ENCODE measurements at places on chromosomes 12 and 14.

DNA sequence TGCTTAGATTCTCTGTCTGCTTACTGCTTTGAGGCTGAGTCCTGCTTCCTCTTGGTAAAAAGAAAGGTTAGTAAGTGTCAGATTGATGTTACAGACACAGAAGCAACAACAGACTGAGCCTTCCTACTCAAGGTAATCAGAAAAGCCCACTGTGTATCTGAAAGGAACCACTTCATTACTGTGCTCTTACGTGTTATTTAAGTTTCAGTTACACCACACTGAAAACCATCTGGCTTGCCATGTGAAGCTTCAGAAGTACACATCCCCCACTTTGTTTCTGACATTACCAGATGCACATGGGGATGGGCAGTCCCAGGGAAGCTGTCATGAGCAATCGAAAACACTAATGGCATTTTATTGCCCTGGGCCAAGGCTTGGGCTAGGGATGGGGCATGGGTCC is 1290.1 kb downstream of the AACS start:
- DNase-seq: no peak

GRCh38 chr12:97595426-97595831 is 132.8 kb downstream of the RMST start:
- DNase-seq: peak; percentile 62

- no peak for DNase-seq
These were observed 14.8 kb upstream of the SH2B3 start for GRCh38 chr12:111390910-111391309.

DNA sequence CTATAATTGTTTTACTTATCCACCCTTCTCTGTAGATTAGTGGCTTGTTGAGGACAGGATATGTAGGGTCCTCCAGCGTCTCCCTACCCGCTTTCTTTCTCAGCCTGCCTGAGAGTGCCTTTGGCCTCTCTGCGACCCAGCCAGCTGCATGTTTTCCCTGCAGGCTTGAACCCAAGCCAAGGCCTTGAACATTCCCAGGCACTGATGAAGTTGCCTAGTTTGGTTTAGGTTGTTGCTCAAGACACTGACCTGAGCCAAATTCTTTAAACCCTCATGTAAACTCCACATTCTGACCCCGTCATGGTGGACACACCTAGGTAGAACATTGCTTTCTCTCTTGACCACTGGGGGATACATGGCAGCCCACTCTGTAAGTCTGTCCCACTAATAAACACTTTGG is 33.4 kb upstream of the TXNRD1 start:
- DNase-seq: no peak

- DNase-seq: no peak
These were observed 1.5 kb downstream of the TMEM132C start for GRCh38 chr12:128268379-128268995.

GRCh38 chr14:99568567-99569560 is 35.1 kb downstream of the CCDC85C start:
- DNase-seq: peak; percentile 25

GRCh38 chr12:26896913-26897312 is 40.9 kb downstream of the INTS13 start:
- DNase-seq: no peak

DNA sequence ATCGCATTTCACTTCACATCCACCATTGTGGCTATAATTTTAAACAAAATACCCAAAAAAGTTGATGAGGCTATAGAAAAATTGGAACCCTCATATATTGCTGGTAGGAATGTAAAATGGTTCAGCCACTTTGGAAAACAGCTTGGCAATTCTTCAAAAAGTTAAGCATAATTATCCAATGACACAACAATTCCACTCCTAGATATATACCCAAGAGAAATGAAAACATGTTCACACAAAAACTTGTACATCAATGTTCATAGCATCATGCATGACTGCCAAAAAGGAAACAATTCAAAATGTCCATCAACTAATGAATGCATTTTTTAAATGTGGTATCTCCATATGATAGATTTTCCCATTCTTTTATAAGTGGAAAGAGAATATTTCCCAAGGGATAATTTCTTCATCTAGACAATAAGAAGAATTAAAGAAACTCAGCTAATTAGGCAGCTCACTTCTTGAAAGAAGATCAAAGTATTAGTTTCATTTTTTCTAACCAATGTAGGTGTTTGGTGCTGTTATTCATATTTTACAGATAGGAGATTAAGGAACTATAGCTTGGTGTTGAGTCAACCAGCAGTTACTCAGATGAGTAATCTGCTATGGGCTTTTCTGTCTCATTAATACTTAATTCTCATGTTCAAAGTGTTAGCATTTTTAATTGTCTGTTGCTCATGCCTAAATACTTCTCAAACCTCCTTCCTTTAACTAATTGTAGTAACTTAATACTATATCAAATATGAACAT is 32.8 kb downstream of the YEATS4 start:
- DNase-seq: no peak

DNA sequence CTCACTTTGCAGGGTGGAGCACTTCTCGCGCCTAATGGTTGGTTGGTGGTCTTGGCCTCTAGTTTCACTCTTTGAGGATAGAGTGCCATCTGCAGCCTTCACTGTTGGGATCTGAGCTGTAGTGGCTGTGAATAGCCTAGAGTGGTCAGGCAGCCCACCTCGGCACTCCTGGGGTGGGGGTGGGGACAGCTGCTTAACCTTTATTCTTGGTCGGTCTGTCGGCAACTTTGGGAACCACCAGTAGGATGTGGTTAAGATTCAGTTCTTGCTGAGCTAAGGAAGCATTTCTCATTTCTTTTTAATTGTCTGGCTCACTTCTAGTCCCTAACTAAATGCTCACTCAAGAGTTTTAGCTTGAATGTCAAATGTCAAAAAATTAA is 21.1 kb downstream of the TMBIM6 start:
- DNase-seq: no peak

- no peak for DNase-seq
These were observed at the start of gene RDH16 for GRCh38 chr12:56957229-56958052. Gene RDH16 (minus strand): TSS chr12:56957608. CDS start chr12:56957462, 146 bp downstream.

DNA sequence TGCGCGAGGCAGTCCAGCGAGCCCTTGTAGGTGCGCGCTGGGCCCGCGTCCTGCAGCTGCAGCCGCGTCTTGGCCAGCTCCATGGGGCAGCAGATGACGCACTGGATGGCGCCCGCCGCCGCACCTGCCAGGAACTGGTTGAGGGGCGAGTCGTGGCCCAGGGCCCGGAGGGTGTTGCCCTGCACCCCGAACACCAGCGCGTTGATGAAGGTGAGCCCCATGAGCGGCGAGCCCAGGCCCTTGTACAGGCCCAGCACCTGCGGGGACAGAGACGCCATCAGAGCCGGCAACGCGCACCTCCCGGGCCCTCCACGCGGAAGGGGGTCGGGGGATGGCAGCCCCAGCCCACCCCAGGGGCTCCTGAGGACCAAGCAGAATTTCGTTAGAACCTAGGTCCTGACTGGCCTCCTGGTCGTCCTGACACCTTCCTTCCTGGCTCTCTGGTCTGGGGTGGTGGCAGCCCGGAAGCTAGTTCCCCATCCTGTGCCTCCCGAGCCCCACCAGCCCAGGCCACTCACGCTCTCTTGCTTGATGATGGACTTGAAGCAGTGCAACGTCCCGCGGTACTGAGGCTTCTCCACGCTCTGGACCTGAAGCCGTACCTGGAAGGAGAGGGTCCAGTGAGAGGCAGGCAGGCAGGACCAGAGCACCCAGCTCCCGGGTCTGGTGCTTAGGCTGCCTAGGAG is 13.3 kb downstream of the SLC25A29 start:
- DNase-seq: no peak

GRCh38 chr12:11204173-11204572 is 17.4 kb upstream of the TAS2R42 start:
- DNase-seq: no peak

DNA sequence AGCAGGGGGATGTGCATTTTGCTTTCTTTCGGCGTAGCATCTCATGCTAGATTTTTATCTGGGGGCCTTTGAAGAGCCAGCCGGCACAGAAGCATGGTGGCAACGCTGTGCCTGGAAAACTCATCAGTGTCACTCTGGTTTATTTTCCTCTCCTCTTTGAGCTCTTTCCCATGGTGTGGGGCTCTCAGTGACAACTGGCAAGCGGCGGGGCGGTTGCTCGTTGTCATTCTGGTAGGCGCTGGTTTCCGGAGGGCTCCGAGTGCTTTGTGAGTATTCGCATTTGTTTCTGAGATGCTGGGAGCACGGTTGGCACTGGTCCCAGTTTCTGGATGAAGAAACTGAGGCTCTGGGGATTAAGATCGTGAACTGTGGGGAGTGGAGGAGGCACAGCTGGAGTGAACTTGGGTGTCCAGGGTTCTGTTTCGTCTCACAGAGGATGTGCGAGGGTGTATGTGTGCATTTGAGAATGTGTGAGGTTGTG is 23.3 kb downstream of the TPCN1 start:
- DNase-seq: peak; percentile 39

GRCh38 chr12:66058554-66058953 is 72.0 kb downstream of the LLPH start:
- DNase-seq: no peak

GRCh38 chr12:93256256-93256969 is 121.3 kb upstream of the NUDT4 start:
- no peak for DNase-seq

- no peak for DNase-seq
These were observed 137.9 kb downstream of the TTC8 start for GRCh38 chr14:88962356-88962755.

GRCh38 chr14:25389948-25390347 is 340.0 kb upstream of the STXBP6 start:
- no peak for DNase-seq

DNA sequence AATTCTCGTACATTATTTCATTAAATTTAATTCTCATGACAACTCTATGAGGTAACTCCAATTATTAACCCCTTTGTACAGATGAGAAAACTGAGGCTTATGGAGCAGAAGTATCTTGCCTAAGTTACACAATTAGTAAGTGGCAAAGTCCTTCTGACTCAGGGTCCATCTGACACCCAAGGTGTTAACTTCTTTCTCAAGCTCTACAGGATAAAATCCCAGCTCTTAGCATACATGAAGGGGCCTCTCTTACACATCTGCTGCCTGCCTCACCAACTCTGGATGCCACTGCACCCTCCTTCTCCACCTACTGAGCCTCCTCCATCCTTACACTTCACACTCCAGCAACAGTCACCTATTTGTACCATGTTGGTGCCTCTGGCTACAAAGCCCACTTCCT is 4.3 kb upstream of the KRT72 start:
- no peak for DNase-seq

- DNase-seq: peak; percentile 38
These were observed 649 bp upstream of the SALL2 start for GRCh38 chr14:21526672-21527317.

- no peak for DNase-seq
These were observed 649 bp upstream of the GNPNAT1 start for GRCh38 chr14:52792097-52792415.

- no peak for DNase-seq
These were observed 152.7 kb downstream of the AEBP2 start for GRCh38 chr12:19591951-19592350.

DNA sequence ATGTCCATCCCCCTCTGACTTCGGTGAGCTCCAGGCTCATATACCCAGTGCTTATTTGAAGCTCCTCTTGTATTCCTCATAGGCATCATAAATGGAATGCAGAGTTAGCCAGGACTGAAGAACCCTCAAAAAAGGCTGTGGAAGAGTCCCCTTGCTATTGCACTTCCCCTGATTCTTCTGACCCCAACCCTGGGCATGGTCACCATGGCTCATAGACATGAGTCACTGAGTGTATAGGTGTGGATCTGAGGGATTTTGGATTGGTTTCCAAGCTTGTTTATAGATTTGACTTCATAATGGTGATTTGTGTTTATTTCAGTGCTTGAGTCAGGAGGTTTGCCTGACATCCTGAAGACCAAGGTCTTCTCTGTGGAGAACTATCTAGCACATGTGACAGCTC is 98.4 kb upstream of the SLC38A2 start:
- DNase-seq: no peak

- peak; percentile 92 for DNase-seq
These were observed 113.3 kb downstream of the CALM1 start for GRCh38 chr14:90510159-90510558.

DNA sequence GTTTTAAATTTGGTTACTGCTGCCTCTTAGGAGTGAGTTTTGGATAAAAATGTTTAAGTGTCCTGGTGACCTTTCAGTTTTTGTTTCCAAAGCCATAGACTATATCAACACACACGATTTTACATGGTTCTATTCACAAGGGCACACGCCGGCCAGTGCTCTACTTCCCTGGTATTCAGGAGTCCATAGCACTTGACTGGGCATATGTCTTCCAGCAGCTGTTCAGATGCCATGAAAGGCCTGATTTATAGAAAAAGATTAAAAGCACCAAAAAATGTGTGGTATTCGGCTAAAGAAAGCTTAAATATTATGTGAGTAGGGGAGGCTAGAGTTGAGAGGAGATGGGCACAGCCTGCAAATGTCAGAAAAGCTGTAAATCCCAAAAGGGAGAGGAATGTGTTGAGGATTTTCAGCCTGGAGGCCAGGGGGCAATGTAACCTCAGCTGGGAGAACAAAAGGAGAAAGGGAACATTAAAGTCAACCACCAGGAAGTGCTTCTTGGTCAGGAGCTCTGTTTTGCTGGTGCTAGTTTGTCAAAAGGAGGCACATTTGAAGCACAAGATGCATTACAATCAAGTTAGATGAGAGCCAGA is 478.4 kb downstream of the RAD51B start:
- DNase-seq: no peak

DNA sequence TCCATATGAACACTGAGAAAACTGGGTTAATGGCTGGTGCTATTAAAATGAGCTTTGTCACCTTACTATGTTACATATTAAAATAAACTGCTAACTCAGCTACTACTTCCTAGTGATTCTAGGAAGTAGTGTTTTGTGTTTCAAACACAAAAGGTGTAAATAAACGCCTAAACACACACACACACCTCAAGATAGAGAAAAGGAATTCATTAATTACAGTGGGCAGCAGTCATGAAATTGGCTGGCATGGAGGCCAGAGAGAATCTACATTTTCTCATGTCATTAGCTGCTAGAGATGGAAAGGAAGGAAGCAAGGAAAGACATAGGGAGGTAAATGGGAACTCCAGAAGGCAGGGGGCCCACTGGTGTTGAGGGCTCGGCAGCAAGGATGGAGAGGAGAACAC is 787 bp upstream of the PRMT5 start:
- no peak for DNase-seq

DNA sequence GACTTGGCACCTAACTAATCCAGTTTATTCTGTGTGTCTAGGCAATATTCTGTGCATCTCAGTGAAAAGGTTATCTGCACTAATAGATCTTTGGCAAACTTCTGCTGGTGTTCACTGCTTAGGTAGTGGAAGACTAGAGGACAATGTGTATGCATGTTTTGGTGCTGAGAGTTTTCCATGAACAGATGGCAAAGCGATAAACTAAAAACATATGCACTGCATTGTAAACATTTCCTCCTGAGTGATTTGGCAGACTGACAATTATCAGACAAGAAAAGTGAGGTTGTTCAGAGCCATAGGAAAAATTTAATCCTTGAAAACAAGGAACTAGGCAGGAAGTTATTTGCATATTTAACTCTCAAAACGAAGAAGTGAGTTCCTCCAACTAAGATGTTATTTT is 400.4 kb downstream of the ATP23 start:
- DNase-seq: peak; percentile 85

- DNase-seq: peak; percentile 43
These were observed 8.1 kb downstream of the LRRC43 start for GRCh38 chr12:122190842-122191668.

All from DMS153 (cell line).